ENCODE measurements at places on chromosomes 6 and 20.

GRCh38 chr6:134472661-134473060 is 154.7 kb upstream of the SGK1 start:
- DNase-seq: no peak

- no peak for DNase-seq
These were observed 81.1 kb downstream of the PSMG4 start for GRCh38 chr6:3339811-3340210.

- DNase-seq: no peak
These were observed 38.4 kb upstream of the ARHGAP18 start for GRCh38 chr6:129748212-129748900.

GRCh38 chr6:113291751-113292445 is 565.2 kb upstream of the MARCKS start:
- DNase-seq: no peak

- DNase-seq: no peak
These were observed 82.1 kb downstream of the TCP11 start for GRCh38 chr6:35058865-35059522.

DNA sequence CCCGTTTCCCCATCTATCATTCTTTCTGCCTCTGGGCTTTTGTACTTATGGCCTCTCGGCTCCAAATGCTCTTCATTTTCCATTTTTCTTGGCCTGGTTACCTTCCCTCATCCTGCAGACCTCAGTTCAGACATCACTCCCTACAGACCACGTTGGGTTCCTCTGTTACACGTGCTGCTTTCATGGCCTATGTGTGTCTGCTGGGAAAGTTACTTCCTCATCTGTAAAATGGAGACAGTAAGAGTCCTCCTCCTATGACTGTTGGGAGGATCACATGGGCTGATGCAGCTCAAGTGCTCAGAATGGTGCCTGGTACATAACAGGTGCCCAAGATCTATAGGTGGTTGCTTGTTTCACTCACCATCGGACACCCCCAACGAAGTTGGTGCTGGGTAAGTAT is 13.5 kb downstream of the KCNK17 start:
- no peak for DNase-seq

DNA sequence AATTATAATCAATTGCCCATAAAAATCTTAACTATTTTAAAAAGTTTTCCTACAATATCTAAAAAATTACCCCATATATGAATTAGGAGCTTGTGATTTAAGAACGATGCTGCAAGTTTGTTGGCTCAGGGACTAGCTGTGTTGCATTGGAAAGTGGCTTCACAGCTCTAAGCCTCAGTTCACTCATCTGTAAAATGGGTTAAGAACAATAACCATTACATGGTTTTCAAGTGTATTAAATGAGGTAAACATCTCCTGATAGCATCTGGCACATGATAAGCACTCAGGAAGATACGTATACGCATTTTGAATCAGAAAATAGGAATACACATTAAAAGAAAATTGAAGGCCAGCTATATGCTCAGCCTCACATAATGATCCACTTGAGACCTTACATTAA is 76.4 kb downstream of the ARHGAP18 start:
- no peak for DNase-seq

DNA sequence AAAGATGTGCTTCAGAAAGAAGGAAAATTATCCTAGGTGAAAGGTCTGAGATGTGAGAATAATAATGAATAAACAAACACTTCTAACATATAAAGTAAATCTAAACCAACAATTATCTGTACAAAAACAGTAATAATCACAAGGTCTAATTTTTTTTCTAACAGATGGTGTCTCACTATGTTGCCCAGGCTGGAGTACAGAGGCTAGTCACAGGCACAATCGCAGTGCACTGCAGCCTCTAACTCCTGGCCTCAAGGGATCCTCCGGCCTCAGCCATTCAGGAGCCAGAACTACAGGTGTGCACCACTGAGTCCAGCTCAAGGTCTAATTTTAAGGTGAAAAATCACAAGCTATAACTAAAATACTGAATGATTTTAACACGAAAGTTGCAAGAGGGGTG is 17.0 kb upstream of the ZC3H12D start:
- DNase-seq: no peak

DNA sequence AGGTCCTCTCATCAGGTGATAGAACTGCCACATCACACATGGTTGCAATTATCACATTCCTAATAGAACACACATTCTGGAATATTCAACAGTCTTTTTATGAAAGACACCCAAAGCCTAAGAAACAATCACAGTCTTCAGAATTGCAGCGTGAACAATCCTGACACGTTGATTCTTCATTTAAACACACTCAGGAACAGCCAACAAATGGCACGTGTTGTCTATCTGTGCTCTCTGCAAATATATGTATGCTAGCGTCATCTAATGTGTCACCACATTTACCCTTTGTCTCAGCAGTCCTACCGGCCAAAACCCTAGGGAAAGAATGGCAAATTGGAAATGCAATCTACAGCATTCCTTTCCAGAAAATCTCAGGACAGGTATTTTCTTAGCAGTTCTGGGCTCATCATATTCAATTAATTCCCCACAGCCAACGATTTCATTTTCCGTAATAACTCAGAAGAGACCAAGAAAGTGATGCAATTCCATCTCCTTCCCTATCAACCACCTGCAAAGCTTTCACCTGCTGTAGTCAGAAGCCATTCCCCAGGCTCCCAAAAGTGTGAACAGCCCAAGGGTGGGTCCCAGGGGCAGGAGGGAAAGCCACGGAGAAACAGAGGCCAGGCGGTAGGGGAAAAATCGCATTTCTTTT is 280.3 kb upstream of the JARID2 start:
- DNase-seq: no peak

- no peak for DNase-seq
These were observed 813.3 kb downstream of the HACE1 start for GRCh38 chr6:104046426-104046825.

DNA sequence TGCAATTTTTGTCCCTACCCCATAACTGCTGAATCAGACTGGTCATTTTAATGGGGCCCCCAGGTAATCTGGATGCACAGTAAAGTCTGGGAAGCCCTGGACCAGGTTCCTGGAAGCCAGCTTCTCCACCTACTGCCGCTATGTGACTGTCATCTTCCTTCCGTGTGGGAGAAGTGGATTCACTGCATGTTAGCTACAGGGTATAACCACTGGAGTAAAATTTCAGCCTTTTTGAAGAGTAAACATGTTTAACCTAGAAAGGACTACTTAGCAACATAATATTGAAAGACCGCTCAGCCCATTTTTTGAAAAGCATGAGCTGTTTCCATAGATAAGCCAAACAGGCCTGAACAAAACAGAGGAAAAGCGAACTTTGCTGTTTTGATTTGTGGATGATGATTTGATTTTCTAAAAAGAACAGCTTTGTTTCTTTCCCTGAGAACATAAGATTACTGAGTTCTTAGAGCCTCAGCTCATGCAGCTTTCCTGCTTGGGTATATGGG is 208.1 kb downstream of the PLCB4 start:
- DNase-seq: no peak

DNA sequence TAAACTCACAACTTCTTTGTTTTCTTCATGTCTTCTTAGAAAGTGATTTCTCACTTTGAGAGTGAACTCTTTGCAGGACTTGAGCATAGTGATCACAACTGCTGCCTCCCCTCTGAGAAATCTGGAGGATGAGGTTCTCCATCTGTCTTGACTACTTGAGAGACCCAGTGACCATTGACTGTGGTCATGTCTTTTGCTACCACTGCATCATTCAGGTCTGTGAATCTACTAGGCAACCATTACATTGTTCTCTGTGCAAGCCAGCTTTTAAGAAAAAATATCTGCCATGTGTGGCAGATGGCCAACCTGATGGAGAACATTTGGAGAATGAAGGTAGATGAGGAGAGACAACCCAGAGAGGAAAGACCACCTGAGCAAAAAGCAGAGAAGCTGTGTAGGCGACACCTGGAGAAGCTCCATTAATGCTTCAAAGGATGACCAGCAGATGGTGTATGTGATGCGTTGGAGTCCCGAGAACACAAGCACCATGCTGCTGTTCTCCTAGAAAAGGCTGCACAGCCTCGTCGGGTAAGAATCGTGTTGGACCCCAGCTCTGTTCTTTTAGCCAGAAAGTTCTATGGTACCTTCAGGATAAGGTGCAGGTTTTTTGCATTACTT is 25.1 kb upstream of the TRIM26 start:
- DNase-seq: no peak

- DNase-seq: no peak
These were observed 141.8 kb downstream of the SIM1 start for GRCh38 chr6:100322886-100323285.

DNA sequence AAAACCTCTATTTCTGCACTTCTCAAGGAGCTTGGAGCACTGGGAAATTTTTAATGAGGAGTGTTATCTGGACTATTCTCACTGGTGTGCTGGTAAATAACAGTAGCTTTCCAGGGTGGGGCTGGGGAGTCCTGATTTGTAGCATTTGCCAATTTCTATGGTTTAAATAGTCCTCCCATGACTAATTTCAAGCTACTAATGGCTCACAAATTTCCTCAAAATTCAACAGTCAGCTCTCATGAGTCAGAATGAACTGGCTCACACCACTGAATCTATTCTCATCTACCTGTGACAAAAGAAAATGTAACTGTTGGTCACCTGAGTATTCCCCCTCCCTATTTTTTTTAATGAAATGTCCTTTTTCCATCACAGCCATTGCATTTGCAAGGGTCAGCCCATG is 449.6 kb downstream of the KIF16B start:
- DNase-seq: no peak

DNA sequence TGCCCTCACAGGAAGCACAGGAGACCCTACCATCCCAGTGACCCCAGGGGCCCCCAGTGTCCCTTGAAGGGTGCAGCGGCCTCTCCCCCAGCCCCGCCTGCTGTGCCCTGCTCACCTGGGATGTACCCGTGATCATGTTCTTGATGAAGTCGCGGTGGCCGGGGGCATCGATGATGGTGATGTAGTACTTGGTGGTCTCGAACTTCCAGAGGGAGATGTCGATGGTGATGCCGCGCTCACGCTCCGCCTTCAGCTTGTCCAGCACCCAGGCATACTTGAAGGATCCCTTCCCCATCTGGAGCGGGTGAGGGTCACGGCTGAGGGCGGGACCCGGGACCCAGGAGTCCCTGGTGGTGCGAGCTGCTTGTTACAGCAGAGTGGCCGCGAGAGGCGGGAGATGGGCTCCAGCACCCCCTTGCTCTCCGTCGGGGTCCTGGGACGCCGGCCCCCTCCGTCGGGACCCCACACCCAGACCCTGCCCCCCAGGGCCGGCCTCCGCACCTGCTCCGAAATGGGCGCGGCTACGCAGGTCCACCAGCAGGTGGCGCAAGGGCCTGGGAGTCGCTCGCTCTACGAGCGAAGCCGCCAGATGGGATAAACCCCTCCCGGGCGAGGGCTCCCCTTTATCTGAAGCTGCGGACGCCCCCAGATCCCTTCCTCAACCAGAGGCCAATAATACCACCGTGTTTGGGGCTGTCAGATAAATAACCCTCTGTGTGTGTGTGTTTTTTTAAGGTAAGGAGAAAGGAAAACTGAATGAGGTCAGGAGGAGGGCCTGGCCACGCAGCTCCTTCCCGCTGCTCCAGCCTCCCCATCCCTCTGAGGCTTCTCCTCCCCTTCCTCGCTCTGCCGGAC is 2.9 kb downstream of the EEF1A2 start:
- peak; percentile 36 for DNase-seq

DNA sequence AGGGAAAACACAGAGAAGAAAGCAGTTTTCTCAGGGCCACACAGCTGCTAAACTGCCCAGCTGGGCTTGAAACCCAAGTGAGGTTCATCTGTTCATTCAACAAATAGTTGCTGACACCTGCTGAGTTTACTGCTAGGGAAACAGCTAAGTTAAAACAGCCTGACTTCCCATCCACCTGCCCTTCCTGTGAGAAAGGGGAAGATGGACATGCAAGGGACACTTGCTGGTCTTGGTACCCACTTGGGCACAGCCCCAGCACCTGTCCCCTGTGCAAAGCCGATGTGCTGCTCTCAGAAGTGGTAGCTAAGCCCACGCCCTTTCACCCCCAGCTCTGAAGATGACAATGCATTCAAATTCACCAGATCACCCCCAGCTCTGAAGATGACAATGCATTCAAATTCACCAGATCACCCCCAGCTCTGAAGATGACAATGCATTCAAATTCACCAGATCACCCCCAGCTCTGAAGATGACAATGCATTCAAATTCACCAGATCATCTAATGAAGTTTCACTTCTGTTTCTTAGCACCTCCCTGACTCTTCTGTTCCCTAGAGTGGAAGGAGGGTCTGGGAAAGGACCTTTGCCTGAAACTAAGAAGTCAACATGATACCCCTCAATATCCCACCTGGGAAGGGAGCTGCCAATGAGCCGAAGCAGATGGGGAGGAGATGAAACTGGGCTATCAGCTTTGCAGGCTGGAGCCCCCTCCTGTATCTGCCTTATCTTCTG is 46.0 kb upstream of the TOP1 start:
- no peak for DNase-seq

DNA sequence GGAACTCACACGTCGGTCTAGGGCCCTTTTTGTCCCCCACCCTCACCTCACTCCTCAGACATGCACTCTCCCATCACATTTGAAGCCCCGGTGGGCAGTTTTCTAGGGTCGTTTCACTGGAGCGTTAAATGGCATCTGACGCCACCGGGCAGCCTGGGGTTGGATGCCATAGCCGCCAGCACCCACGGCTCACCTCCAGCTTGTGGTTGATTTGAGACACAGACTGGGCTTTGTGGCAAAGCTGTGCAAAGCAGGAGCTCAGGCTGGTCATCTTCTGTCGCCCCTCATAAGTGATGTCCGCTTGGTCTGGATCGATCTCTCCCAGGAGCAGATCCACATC is 530 bp downstream of the GOPC start:
- no peak for DNase-seq

- no peak for DNase-seq
These were observed 95.2 kb downstream of the DOK5 start for GRCh38 chr20:54570561-54570960.

- DNase-seq: no peak
These were observed 11.4 kb downstream of the EZR start for GRCh38 chr6:158807515-158808441.

GRCh38 chr6:15936503-15936902 is 192.4 kb upstream of the MYLIP start:
- DNase-seq: no peak

GRCh38 chr6:14638906-14639761 is 521.6 kb downstream of the CD83 start:
- DNase-seq: no peak

DNA sequence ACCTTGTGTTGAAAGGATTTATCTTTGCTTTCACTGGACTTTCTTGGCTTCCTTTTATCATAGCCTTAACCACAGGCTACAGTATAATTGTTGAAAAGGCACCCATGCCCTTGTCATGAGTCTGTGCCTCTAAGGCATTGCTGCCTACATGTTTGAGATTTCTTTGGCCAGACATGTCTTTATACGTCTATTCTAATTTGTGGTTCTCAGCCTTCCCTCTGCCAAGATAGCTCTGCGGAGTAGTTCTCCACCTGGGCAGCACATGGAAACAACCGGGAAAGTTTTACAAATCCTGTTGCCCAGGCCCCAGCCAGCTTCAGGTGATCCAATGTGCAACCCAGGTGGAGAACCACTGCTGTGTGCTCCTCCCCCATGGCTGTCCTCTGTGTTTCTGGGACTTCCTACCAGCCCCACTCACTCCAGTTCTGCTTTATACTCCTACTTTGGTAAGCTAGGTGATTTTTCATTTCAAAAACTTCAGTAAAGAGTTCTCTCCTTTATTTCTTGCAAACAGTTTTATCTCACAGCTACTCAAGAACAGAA is 159.6 kb upstream of the MYLIP start:
- no peak for DNase-seq

Measured in NCI-H187 (cell line).